ENCODE measurements at places on chromosomes 6 and 20.

DNA sequence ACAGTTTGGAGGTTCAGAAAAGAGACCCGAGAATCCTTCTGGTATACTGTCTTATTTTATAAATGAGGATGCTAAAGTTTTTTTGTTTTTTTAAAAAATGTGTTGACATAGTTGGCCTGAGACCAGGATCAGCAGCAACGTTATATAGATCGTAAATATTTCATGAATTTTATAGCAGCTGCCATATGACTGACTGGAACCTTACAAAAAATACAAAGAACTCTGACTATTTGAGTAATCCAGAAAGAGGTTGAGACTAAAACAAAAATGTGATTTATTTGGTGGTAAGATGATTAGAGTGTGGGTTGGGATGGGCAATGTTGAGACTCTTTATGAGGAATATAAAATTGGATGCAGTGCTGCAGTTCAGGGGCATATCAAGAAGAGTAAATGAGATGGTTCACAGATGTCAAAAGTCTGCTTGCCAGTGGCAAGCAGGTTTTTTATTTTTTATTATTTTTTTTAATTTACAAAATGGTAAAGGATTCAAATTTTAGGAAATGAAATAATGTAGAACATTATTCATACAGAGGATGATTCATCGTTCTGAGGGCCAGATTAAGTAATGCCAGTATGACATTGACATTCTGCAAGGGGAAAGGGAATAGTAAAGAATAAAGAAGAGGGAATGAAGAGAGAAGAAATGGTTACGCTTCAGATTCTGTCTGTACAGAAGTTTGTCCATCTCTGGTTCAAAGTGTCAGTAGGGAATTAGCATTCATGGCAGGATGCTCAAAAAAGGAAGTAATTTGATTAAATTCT, 58.5 kb downstream of the SCAF8 start:
- no peak for DNase-seq

DNA sequence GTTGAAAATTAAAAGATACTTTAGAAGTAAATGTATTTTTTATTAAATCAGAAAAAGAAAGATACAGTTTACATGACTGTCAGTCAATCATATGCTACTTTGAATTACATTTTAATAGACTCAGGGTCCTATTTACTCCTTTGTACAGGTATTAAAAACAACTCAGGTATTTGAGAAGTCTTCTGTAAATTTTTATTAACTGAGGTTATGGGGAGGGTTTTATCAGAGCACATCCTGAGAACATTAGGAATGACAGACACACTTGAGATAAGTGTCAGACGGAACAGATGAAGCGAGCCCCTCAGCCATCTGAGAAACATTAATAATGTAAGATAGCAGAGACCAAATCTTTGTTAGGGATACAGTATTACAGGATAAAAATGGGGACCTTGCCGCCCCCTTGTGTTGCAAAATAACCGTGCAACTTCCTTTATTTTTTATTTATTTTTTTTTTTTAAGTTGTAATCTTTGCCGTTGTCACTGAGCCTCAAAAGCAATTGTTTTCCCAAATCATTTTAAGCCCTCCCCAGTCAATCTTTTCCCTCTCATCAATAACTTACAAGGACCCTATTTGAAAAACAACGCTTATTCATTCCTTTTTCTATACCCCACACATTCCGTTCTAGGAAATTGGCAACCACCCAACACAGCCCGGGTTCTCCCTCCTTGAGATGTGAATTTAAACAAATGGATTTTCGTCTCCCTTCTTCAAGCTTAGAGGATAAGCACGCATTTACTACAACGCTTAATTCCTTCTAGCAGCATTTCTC, 126.7 kb downstream of the BCAS1 start:
- DNase-seq, result no peak

- no peak for DNase-seq
Measured at GRCh38 chr6:98653179-98653578, 181.2 kb upstream of the POU3F2 start.

GRCh38 chr6:38239719-38240451, 399.8 kb downstream of the BTBD9 start:
- DNase-seq, result no peak

All from Ammon's horn (tissue), 1 donor.